IPS DF 6.9 (cell line): ENCODE measurements at places on chromosomes 12 and 14.

DNA sequence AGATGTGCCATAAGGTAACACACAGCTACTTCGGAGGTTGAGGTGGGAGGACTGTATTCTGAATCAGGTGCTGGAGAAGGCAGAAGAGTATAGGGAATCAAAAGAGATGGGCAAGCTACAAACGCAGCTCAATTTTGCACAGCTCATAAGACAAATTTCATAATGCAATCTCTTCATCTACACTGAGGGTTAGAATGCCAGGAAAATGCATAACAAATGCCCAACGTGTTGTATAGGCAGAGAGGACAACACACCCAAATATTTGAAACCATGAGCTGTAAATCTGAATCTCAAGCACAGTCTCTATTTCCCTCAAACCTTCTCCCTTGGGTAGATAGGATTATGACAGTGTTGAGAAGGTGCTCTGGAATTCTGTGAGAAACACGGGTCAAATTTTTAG lies 263.1 kb upstream of the FOXN3 start:
- no peak for DNase-seq

DNA sequence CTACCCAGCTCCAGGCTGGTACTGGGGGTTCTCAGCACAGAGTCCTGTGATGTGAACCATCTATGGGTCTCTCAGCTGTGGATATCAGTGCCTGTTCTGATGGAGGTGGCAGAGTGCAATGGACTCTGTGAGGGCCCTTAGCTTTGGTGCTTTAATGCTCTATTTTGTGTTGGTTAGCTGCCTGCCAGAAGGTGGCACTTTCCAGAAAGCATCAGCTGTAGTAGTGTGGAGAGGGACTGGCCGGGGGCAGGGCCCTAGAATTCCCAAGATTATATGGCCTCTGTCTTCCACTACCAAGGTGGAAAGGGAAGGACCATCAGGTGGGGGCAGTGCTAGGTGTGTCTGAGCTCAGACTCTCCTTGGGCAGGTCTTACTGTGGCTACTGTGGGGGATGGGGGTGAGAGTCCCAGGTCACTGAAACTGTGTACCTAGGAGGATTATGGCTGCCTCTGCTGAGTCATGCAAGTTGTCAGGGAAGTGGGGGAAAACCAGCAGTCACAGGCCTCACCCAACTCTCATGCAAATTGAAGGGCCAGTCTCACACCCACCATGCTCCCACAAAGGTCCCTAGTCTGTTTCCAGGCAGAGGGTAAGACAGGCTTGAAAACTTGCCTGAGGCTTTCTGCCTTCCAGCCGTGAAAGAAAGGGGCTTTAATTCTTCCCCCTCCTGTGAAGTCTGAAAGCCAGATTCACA lies 878.1 kb downstream of the C12orf50 start:
- DNase-seq = no peak

- DNase-seq = no peak
Measured at GRCh38 chr14:90871605-90872233, 55.5 kb upstream of the TTC7B start.

DNA sequence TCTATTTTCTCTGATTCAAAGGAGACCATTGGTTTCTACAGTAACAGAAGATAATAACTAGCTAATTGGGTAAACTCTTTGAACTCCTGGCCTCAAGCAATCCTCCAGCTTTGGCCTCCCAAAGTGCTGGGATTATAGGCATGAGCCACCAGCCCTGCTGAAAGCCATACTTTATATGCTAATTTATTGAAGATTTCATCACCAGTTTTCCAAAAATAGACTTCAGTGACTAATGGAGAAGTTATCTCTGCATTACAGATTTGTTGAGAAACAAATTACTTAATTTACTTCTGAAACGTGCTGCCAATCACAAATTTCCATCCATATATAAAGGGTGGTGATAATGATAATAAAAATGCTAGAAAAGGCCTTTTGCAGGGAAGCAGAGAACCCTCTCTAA lies 1758.1 kb upstream of the SEL1L start:
- DNase-seq = no peak

DNA sequence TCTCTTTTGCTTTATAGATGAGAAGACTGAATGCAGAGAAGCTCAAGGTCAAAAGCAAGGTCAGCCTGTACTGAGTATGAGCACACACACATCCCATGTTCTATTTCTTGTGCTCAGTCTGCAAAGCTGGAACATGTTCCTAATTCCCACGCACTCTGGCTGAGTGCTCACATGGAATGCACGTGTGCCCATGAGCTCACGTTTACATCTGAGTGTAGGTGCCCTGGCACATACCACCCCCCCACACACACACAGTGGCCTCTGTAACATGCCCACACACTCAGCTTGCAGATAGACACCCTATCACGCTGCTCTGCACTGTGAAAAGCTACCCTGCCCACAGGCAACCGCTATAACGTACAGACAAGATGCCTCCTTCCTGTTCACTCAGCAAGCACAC lies 700.1 kb downstream of the MED13L start:
- DNase-seq = no peak

- no peak for DNase-seq
Measured at GRCh38 chr12:109088818-109089217, 4.5 kb downstream of the ALKBH2 start.

DNA sequence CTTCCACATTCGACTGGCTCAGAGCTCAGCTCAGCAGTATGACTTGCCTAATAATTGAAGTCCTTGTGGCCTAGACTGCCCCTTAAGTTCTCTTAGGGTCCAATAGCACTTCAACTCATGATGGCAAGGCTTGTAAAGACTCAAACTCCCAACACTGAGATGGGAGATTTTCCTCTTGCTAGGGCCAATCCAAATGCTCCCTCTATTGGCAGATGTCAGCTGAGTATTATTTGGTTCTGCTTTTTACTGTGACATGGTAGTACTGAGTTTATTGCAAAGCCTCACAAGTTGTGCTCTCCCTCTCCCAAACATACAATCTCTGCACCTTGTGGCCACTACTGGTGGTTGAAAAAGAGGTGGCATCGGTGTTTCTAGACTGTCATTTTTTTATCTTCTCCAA lies 164.2 kb downstream of the ALG10 start:
- DNase-seq = no peak

DNA sequence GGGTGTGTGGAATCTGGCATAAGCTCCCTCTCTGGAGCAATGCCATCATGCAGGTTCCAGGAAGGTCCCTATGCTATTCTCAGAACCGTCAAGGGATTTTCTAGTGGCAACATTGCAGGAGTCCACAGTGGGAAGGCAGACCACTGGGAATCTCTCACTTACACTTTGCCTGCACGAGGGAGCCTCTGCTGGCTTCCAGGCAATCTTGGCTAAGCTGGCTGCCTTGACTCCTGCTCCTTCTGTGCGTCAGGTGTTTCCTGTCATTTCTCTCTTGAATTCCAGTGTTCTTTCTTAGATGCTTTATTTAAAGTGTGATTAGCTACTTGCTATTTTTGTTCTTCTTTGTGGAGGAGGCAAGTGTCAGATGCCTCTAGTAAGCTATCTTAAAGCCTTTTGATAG lies 414.0 kb upstream of the ATP2B1 start:
- DNase-seq = no peak

GRCh38 chr12:56635806-56636674 lies 5.9 kb upstream of the BAZ2A start:
- no peak for DNase-seq

DNA sequence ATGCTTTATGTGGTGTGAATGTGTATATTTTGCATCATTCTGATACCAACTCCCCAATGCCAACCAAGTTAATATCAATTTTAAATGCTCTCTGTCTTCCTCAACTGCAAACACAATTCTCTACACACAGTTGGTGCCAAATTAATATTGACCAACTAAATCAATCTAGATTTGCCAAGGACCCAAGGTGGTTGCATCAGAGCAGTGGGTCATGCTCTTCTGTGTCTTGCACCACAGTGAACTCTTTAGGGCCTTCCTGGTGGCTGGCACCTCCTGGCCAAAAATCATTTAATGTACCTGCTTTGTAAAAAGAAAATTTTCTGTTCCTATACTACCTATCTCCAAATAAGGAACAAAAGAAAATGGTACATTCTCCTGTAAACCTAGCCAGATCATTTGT lies 14.1 kb downstream of the COQ10A start:
- DNase-seq = no peak

- no peak for DNase-seq
Measured at GRCh38 chr12:44748950-44749468, 127.1 kb downstream of the NELL2 start.

- DNase-seq = no peak
Measured at GRCh38 chr14:21069388-21070082, 569 bp upstream of the ARHGEF40 start.

GRCh38 chr12:66605293-66605692 lies 73.6 kb downstream of the GRIP1 start:
- DNase-seq = no peak

DNA sequence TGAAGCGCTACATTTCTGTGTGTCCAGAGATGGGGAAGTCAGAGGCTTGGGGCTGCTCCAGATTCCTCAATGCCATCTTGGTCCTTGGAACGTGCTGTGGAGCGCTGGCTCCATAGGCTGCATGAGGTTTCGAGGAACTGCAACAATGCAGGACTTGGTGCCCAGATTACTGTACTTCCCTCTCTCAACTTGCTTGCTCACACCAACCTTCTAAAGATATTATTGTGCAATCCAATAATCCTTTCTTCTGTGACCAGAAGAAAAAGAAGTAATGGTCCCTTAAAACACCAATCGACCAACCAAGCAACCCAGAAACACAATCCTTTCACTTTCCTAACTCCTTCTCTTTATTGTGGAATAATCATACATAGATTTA lies 3.7 kb downstream of the PRICKLE1 start:
- DNase-seq = no peak

GRCh38 chr14:24665440-24665991 lies 31.5 kb upstream of the GZMB start:
- no peak for DNase-seq

GRCh38 chr12:124110372-124110883 lies 137.4 kb downstream of the ZNF664 start:
- no peak for DNase-seq

GRCh38 chr12:2192231-2192630 lies 139.4 kb downstream of the CACNA1C start:
- no peak for DNase-seq

GRCh38 chr14:36317650-36318049 lies 2.8 kb downstream of the MBIP start:
- DNase-seq = no peak

DNA sequence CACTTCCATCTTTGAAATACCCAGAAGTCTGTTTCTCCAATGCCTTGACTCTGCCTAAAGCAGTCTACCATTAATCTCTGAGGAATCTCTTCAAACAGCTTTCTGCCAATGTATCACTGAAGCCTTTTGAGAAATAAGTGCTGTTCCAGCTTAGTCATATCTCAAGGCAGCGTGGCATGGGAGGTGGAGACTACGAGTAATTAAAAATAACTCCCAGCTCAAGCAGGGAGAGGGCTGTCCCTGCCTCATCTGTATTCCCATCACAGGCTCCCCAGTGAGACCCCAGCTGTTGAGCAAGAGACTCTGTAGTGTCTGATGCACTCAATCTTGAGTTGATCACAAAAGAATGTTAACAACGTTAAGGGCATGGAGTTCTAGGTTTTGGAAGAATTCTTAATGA lies 700.6 kb downstream of the DIO2 start:
- no peak for DNase-seq

DNA sequence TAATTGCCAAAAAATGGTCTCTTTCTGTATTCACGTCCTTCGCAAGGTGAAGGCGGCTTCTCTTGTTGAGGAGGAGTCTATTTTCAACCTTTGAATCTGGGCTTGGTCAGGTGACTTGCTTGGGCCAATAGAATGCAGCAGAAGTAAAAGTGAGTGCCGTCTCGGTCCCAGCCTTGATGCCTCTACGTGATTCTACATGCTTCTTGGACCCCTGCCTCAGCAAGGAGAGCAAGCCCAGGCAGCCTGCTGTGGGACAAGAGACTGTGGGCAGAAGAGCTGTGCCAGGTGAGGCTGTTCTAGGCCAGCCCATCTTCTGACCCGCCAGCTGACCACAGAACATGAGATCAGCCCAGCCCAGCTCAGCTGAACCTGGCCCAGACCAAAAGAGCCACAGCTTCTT lies 39.1 kb upstream of the CCDC63 start:
- no peak for DNase-seq
